BJ (cell line): ENCODE measurements at places on chromosomes 6 and 20.
A peak's percentile ranks its signal among the peaks of the same experiment; 100 is the strongest.

DNA sequence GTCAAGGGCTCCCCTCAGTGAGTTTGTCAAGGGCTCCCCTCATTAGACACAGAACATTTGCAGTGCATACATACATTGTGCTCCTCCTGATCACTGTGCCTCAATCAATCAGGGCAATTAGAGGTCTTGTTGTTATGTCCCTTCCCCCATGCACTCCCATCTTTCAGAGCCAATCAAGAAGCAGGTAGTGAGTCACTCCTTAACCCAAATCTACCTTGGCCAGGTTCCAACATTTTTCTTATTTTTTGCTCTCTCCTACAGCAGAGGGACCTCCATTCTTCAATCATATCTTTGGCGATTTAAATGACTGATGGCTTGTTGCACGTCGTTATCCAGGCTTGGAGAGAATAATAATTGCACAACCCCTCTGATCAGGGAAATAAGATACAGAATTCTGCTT lies 409.9 kb upstream of the SPTLC3 start:
- no peak for DNase-seq

DNA sequence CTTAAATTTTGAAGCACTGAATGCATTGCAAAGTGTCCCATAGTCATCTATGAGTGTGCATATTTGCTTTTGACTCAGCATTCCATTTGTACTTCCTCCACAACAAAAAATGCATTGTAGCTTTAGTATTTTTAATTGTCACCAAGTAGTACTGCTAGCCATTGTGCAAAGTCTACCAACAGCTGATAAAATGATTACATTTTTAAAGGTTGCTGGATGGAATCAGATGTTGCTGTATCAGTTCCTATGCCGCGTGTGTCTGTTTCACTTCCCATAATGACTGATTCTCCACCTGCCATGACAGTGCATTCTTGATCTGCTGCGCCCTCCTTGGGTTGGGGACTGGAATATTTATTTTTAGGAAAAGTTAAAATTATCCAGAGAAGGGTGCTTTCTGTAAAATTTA lies 41.2 kb downstream of the SLX4IP start:
- DNase-seq: peak; percentile 7

- DNase-seq: no peak
These were observed 58.9 kb downstream of the IPCEF1 start for GRCh38 chr6:154297721-154298120.

DNA sequence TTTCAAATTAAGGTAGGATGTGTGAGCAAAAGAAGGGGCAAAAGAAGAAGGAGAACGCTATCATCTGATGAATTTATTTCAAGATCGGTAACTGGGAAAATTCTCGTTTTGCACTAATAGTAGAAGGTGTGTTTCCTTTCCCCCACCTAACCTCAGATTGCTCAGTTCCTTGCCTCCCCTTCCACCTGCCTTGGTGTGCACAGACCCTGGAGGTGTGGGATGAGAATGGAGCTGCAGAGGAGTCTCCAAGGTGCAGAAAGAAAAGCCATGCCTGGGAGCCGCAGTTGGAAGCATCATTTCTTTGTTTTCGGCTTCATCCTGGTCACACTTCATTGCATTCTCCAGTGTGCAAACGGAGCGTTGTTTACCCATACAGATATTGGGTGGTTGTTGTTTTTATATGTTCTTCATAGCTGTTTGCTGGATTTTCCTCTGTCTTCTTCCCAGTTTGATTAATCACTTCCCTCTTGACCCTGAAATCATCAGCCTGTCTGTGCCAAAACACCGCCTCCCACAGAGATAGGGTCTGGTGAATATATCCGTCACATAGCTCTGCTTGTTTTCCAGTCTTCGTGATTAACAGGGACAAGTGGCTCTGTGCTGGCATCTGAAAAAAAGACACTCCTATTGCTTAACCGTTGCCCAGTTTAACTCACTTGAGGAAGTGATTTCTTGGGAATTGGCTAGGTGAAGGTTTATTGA lies 40.2 kb upstream of the NEDD9 start:
- DNase-seq: no peak

- no peak for DNase-seq
These were observed 136.3 kb upstream of the ZNF184 start for GRCh38 chr6:27608916-27609883.

DNA sequence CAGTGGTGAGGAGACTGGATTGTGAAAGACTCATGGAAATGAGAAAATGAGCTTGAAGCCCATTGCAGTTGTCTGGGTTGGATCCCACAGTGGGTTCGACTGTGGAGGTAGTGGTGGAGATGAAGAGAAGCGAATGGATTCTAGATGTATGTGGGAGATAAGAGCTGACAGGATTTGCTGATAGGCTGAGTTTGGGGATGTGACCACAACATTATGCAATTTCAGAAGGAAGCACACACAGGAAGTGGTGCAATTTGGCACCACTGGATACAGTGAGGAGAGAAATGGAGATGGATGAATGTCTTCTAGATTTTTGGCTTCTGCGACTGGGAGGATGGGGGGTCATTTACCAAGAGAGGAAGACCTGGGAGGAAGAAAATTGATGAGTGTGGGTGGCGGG lies 64.4 kb upstream of the MAFB start:
- DNase-seq: no peak

GRCh38 chr20:24473435-24474223 lies 4.2 kb downstream of the SYNDIG1 start:
- DNase-seq: no peak

GRCh38 chr20:38075161-38075998 lies 41.8 kb downstream of the RPRD1B start:
- DNase-seq: no peak

GRCh38 chr6:90249458-90249857 lies 47.2 kb downstream of the BACH2 start:
- no peak for DNase-seq

- no peak for DNase-seq
These were observed 20.4 kb upstream of the UNC93A start for GRCh38 chr6:167270499-167271311.

DNA sequence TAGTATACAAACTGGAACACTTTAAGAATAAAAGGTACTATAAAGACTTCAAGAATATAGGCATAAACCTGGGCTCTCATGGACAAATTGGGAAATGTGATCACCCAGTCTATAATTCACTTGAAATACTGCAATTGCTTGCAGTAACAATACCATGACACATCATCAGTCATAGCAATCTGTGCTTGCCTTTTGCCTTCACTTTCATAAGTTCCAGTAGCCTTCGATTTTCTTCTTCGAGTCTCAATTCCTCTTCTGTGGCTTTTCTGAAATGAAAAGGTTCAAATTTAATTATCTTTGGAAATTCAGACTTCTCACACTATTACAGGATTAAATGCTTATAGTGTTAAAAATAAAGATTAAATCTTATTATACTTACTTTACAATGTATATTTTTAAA lies 96.3 kb upstream of the ZBTB24 start:
- no peak for DNase-seq

GRCh38 chr6:95815389-95816056 lies 200.3 kb upstream of the FUT9 start:
- DNase-seq: no peak

GRCh38 chr20:63536997-63537524 lies at the start of gene PTK6:
PTK6 (minus strand) TSS chr20:63537376; CDS start chr20:63537314, 62 bp downstream.
- DNase-seq: no peak

- DNase-seq: no peak
These were observed at the start of gene SLC35B2 for GRCh38 chr6:44257025-44257752. SLC35B2 (minus strand) TSS chr6:44257528; CDS start chr6:44257410, 118 bp downstream.

DNA sequence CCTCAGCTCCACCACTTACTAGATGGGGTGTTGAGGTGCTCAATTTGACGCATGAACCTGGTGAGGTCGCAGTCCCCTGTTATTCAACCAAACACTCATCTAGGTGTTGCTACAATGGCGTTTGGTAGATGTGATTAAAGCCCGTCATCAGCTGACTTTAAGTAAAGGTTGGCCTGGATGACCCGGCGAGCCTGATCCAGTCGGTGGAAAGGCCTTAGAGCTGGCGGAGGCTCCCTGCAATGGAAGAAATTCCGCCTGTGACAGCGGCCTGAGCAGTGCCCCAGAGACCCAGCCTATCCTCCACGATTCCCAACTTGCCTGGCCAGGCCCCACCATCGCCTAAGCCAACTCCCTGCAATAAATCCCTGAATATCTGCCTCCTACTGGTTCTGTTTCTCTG lies 171.4 kb downstream of the BMP7 start:
- no peak for DNase-seq

- DNase-seq: no peak
These were observed 137.3 kb upstream of the PMEPA1 start for GRCh38 chr20:57847104-57847503.

DNA sequence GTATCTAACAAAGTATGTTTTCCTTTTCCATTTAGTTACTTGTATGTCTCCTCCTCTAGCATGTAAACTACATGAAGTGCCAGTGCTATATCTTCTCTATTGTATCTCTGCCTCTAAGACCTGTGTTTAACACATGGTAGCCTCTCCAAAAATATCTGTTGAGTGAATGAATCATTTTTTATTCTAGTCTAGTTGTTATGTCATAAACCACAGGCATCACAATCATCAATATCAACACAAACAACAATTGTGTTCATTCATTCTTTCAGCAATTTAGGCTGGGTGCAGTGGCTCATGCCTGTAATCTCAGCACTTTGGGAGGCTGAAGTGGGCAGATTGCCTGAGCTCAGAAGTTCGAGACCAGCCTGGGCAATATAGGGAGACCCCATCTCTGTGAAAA lies 111.6 kb upstream of the EYA4 start:
- DNase-seq: no peak

- no peak for DNase-seq
These were observed 230.6 kb upstream of the SUPT3H start for GRCh38 chr6:45608252-45608913.

DNA sequence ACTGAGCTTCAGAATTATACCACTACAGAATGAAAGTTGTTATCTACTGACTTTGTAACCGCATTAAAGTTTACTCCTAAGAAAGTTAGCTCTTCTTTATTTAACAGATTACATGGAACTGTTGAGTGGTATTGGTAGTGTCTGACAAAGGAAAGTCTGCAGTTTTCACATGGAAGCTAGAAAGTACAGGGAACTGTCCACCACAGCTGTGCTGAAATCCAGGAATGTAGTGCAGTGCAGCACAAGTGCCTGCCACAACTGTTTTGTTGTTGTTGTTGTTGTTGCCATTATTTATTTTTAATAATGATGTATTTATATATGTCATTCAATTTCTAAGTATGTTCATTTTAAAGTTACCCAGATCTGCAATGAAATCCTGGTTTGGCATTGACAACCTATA lies 464.9 kb downstream of the TBC1D32 start:
- DNase-seq: no peak

DNA sequence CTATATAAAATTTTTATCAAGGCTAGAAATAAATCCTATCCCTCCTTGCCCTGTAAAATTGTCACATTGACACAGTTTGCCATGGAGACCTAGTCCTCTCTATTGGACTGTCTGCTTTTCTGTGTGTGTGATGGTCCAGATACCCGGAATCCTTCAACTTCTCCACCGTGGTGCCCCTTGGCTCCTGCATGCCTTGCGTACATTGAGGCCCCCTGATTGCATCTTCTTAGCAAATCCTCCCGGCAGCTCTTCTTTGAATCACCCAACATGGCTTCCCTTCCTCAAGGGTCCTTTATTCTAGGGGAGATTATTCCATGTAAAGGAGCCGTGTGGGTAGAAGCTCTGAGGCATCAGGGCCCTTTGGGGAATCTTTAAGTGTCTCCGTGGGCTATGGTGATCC lies 219.5 kb downstream of the CDC5L start:
- no peak for DNase-seq

DNA sequence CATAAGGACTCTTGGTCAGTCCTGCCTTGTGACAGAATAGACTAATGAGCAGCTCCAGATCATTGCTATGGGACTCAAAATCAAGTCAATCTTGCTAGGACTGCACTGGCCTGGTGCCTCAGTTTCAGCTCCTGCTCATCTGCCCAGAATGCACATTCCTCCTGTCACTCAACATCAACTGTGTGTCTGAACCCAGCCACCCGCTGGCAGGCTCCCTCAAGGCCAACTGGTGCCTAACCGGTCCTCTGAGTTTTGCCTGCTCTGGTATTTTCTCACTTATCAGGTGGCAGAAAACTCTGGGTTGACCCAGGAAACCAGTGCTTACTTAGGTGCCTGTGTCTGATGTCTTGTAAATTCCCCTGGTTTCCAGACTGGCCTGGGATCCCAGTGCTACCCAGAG lies 297.7 kb downstream of the DHX35 start:
- no peak for DNase-seq

- DNase-seq: no peak
These were observed 31.7 kb upstream of the ME1 start for GRCh38 chr6:83462524-83462923.

GRCh38 chr6:64694356-64694755 lies 1012.7 kb downstream of the EYS start:
- DNase-seq: no peak
